Fibroblast of gingiva (primary cell): ENCODE measurements at places on chromosomes 3 and 15.

- no peak for DNase-seq
Observed at GRCh38 chr15:70535071-70535954, 228.0 kb downstream of the UACA start.

DNA sequence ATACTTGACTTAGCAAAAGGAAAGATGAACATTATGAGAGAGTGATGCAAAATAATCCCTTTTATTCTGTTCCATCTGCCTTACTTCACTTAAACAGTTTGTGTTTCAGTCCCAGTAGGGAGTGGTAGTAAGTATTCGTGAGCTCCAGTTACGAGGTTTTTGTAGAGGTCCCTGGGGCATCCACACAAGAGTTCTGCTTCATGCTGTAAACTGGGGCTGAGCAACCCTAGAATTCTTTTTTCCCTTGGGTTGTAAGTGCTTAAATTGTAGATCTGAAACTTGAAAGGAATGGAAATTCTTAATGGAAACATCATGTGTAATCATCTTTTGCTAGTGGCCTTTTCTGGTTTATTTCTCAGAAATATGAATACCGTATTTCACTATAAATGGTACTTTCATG lies 79.5 kb downstream of the SEMA6D start:
- peak; percentile 49 for DNase-seq

- no peak for DNase-seq
Observed at GRCh38 chr15:87312221-87312620, 944.3 kb downstream of the NTRK3 start.

DNA sequence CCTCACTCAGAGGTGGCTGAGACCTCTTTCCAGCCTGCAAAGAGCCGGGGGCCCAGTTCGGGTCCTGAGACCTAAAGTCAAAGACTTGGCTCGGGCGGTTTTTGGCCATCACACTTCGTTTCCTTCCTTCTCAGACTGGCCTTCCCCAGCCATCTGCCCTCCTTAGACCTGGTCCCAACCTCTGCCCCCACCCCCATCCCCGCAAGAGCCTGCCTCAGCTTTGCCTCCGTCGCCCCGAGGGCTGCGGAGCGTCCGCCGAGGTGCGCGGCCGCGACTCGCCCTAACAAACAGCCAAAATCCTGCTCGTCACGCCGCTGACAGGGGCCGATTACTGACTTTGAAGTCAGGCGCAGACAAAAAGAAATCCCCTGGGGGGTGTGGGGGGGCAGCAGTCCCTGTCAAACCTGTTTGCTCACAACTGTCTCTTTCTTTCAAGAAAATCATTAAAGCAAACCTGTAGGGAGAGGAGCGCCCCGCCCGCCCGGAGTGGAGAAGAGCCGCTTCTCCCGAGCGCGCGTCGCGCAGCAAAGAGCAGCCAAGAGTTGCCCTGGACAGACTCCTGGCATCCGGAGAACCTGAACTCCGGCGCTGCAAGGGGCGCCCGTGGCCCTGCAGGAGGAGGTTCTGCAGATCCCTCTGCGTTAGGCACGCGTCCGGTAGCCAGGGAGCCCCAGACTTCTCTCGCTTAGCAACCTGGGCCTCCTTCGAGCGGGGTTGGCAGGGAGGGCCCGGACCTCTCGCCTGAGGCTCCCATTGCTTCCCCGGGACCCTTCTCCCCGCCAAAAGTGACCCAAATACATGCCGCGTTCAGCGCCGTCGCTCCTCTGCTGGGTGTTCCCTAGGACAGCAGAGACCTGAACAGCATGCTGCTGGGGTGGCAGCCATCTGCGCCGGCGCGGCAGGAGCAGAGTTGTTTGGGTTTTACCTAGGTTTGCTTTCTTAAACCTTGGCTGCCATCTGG lies 4.5 kb downstream of the SOX14 start:
- no peak for DNase-seq

DNA sequence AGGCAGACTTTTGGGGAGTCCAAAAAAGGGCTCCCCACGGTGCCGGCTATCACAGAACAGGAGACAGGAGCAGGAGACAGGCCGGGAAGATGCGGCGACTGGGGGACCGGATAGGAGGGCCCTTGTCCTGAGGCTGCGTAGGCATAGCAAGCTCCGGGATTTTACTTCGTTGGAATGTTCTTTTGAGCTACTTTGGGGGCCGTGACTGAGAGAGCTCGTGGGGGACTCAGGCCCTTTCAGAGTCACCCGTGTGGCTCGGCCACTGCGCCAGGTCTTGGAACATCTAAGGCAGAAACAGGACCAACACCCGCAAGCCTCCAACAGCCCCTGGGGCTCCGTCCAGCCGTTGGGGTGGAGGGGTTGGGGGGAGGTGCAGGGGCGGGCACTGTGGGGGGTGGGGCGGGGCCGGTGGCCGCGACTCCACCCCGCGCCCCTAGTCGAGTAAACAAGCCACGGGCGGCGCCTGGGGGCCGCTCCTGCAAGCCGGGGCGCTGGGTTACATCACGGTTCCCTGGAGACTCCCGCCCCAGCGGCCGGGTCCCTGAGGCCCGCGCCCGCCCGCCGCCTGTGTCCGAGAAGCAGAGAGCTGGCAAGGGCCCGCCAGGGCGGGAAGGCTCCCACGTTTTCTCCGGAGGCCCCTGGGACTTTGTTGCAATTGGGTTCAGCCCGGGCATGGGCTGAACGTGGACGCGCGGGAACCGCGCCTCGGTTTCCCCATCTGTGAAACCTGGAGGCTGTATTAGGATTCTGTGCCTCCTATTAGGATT lies 23.3 kb upstream of the C15orf39 start:
- no peak for DNase-seq
